NCI-H2081 treated with DMSO at 0.1 percent for 48 hours (cell line): ENCODE measurements at places on chromosomes 3 and 15.
A peak's percentile ranks its signal among the peaks of the same experiment; 100 is the strongest.

DNA sequence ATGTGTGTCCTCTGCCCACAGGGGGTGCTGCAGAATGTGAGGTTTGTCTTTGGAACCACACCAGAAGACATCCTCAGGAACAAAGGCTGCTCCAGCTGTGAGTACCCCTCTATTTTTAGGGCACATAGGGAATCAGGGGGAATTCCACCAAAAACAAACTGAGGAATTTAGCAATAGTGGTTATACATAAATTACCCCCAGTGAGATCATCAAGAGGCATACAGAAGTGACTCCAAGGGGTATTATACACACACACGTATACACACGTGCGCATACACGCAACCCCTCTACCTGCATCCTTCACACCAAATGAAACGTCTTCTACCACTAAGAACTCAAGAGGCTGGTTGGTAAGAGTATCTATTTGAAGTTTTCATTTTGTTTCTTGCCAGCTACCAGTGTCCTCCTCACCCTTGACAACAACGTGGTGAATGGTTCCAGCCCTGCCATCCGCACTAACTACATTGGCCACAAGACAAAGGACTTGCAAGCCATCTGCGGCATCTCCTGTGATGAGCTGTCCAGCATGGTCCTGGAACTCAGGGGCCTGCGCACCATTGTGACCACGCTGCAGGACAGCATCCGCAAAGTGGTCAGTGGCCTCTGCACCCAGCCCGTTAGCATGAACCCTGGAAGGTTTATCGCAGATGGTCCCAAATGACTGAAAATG, 2.9 kb downstream of the THBS1 start:
- DNase-seq = no peak

DNA sequence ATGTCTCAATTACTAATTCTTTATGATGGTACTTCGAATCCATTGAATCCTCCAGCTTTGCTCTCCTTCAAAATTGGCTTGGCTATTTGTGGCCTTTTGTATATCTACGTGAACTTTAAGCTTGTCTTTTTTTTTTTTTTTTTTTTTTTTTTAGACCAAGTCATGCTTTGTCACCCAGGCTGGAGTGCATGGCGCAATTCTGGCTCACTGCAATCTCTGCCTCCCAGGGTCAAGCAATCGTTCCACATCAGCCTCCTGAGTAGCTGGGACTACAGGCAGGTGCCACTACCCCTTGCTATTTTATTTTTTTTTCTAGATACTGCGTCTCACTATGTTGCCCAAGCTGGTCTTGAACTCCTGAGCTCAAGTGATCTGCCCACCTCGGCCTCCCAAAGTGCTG, 7.7 kb upstream of the DIPK2A start:
- no peak for DNase-seq

- DNase-seq = peak; percentile 81
These were observed 114.8 kb downstream of the DLG1 start for GRCh38 chr3:197183582-197183981.

GRCh38 chr15:23647421-23648370, at the start of gene MAGEL2:
Gene MAGEL2 (minus strand): TSS chr15:23647867. CDS start chr15:23647742, 125 bp downstream.
- DNase-seq = no peak

DNA sequence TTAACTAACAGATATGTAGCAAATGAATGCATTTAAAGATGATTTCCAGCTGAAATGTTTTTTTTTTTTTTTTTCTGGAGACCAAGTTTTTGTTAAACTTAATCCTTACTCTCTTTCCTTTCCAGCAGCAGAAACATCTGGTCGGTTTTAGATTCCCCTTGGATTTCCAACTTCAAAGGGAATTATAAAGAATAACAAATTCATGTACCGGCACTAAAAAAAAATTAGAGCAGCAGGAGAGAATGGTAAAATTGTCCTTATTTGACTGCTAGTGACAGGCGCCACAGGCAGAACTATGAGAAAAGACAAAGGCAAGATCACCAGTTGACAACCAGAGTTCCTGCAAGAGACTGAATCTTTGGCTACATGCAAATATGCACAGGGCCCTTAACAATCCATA, 393.3 kb downstream of the TIGIT start:
- no peak for DNase-seq

DNA sequence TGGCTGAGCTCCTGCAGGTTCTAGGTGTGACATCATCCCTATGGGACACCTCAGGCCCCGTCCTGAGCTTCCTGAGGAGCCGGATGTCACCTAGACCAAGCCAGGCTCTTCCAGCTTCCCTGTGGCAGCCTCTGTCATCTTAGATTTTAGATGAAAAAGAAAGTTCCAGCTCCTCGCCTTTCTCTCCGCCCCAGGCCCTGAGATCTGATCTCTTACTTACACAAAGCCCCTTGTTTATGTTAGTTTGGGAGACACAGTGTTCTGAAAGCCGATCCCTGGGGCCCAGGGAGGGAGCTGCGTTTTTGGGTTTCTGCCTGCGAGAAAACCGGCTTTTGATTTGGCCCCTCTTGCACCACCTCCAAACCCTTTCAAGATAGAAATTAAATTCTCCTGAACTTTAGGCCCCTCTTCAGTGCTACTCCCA, 40.2 kb upstream of the FAM107A start:
- DNase-seq = no peak

DNA sequence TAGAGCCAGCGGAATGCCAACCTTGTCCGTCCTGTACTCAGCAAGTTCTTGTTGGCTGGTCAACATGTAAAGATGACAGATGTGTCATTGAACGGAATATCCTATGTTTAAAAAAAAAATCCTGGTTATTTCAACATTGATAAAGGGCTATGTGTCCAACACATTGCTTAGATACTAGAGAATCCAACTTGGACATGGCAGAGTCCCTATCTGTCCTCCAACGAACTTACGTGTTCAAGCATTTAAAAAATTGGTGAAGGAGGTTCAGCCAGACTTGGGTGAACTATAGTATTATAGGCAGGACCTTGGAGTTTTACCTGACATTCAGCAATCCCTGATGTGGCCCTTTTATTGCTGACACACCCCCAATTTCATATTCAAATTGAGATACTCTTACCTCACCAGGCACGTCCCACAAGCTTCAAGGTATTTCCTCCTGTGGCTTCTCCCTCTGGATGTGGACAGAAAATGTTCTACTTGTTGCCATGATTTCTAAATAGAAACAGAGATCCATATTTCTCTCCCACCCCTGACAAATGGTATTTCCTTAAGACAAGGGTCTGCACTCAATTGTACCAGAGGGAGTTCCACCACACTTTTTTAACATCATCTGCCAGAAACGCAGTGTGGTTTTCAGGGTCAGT, 207.7 kb upstream of the TPM1 start:
- no peak for DNase-seq

DNA sequence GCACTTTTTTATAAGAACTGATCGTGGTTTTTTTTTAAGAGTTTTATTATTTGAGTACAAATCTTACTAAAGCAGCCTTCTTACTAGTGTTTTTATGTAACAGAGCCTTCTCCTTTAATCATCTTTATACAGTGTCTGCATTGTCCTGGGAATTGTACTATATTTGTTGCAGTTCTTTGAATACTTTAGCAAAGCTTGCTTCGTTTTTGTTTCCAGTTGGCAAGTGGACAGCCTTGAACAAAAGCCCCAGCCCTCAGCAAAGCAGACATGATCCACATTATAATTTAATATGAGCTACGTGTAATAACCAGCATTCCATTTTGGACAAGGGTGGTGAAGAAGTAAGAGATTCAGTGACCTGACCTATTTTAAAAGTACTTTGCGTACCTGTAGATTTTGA, 112.2 kb upstream of the FLNB start:
- DNase-seq = no peak

DNA sequence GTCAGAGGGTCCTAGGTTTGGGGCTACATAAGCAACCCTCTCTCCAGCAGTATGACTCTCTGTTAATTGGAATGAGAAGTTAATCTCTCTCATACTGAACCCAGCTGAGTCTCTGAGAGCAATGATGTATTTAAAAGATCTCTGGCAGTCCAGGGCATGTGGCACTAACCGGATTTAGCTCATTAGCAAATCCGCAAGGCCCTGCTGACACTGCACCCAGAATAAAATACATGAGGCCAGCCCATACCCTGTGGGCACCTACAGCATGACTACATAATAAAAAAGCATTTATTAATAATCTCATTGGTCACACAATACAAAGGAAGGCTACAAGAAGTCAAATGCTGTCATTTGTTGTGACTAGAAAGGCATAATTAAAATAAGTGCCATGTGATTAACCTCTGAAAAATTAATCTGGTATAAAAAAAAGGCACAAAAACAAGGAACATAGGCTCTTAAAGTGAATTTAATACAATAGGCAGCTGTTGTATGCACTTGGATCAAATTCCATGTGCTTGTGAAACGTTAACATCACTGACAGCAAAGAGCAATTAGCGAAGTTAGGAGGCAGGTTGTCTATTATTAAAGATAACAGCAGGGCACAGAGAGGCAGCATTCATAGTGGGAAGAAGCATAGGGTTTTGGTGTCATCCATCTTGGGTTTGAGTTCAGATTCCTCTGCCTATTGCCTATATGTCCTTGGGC, 381.2 kb downstream of the WDR72 start:
- no peak for DNase-seq

DNA sequence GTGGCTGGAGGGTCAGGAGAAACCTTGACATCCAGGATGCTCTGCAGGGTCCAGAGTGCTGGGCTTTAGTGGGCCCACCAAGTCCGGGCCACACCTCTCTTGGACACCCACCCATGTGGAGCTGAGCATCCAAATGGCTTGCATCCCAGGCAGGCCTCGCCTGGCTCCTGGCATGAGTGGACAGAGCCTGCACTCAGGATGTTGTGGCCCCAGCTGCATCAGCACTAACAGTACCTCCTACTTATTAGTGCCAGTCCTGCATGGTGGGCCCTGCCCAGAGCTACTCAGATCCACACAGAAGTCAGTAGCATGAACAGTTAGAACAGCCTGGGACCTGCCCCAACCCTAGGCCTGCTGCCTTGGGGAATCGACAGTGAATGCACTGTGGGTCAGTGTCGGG, 42.2 kb upstream of the MRPS22 start:
- no peak for DNase-seq

DNA sequence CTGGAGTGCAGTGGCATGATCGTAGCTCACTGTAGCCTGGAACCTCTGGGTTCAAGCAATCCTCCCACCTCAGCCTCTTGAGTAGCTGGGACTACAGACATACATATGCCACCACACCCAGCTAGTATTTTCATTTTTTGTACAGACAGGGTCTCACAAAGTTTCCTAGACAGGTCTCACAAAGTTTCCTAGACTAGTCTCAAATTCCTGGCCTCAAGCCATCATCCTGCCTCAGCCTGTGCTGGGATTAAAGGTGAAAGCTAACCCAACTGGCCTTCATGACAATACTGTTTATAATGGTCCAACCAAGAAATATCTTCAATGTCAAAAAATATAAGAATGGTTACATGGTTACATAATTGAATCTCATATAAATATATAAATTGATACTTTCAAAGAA, 24.0 kb downstream of the GPR176 start:
- no peak for DNase-seq
